ENCODE measurements at places on chromosomes 13 and 19.

DNA sequence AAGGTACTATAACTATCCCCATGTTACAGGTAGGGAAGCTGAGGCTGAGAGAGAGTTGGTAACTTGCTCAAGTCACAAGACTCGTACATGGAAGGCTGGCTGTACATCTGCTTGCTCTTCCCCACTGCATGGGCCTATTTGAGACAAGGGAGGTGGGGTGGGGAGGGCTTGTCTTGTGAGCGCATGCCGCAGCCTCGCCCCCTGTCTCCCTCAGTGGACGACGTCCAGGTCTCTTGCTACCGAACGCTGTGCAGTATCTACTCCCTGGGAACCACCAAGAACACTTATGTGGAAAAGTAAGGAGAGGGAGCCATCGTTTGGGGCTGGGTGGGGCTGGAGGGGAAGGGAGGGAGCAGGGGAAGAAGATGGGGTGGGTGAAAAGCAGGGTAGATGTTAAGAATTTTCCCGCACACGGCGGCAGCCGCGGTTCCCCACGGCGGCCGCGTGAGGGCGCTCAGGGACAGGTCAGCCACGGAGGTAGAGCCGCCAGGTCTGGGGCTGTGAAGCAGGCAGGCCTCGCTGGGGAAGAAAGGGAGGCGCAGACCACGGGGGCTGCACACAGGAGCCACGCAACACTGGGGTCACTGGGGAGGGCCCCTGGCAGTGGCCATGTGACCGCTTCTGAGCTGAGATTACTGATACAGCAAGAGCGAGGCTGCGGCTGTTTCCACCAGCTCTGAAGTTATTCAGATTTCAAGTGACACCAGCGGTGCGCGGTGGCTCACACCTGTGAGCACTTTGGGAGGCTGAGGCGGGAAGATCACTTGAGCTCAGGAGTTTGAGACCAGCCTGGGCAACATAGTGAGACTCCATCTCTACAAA lies 81.5 kb downstream of the RYR1 start:
- DNase-seq: peak; percentile 94

- DNase-seq: no peak
Observed at GRCh38 chr13:33150126-33150525, 133.9 kb downstream of the KL start.

DNA sequence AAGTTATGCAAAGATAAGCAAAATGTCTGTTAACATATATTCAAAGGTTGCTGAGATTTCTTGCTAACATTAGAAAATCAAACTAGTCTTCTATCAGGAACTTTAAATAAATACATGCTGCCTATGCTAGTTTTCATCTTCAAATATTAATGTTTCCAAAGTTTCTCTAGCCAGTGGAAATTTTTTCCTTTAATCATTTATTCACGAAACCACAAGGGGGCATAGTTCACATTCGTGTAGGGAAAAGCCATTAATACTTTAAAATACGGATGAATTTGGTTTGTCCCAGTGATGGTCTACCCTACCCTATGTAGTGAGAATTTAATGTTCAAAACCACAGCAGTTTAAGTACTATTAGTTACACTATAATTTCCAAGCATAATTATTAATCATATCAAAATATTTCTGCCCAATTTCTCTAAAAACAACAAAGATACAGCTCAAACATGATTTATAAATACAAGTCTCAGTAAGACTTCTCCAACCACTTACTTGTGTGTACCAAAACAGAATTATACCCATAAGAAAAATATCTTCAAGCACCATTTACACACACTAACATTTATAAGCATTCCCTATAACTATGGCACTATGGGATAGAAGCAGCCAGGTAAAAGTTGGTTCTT lies 16.2 kb downstream of the NUFIP1 start:
- no peak for DNase-seq

DNA sequence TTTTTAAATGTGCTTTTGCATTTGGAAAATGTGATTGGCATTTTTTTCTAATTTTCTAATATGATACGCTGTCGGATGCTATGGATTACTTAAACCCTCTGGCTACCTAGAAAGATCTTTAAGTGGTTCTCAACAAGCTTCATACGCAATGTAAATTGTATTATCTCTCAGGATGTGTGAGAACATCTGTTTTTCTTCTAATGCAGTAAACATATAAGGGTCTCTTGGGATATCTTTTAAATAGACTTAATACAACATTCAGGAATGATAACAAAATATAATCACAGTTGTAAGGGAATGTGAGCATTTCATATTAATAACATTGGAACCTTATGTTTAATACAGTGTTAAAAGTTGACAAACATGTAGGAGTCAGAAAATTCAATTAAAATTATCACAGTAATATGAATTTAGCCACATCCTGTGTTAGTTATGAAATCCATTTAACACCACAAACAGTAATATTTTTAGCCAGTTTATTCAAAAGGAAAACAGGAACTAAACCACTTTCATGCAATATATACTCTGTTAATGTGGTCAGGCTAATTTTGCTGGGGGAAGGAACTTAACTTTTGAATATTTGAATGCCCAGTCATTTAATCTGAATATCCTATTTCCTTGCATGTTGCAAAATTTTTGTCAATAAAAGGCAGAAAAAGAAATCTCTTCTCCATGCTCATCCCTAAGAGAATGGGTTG lies 15.0 kb upstream of the ALOX5AP start:
- peak; percentile 65 for DNase-seq

GRCh38 chr13:81596224-81596753 lies 1255.4 kb upstream of the SPRY2 start:
- no peak for DNase-seq

DNA sequence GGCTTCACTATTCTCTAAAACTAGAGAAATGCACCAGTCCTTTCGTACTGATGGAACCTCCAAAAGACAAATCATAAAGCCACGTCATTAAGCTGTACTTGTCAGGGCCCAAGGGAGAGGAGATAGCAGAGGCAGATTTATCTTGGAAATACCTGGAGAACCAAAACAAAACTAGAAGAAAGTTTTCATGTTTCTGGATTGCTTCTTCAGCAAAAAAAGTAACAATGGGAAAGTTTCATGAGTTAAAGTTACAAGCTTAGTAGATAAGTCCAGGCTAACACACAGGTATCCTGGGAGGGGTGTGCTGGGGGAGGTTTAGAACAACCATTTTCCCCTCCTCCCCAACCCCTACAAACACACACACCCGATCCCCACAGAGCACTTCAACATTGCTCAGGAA lies 21.6 kb downstream of the RANBP3 start:
- DNase-seq: no peak
